ENCODE measurements at places on chromosomes 5 and 9.

- no peak for DNase-seq
Measured at GRCh38 chr9:124108216-124108615, 96.6 kb downstream of the LHX2 start.

GRCh38 chr9:123251741-123252140 lies 16.6 kb downstream of the STRBP start:
- DNase-seq: no peak

DNA sequence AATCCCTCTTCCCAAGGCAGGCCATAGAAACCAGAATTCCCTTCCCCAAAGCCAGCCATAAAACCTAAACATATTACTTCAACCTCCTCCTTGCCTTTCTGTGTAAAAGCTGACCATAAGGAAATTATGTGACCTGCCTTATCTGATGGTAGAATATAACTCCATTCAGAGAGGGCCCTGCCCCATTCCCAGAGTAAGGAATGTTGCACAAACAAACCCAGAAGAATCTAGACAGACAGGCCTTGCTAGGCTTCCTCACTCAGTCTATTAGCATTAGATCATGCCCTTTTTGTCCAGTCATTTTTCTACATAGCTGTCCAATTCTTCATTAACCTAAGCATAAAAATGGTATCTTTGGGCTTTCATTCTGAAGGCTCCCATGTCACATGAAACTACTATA lies 17.8 kb upstream of the IFNB1 start:
- DNase-seq: no peak

GRCh38 chr5:171415115-171415730 lies 4.2 kb upstream of the FGF18 start:
- peak; percentile 41 for DNase-seq

DNA sequence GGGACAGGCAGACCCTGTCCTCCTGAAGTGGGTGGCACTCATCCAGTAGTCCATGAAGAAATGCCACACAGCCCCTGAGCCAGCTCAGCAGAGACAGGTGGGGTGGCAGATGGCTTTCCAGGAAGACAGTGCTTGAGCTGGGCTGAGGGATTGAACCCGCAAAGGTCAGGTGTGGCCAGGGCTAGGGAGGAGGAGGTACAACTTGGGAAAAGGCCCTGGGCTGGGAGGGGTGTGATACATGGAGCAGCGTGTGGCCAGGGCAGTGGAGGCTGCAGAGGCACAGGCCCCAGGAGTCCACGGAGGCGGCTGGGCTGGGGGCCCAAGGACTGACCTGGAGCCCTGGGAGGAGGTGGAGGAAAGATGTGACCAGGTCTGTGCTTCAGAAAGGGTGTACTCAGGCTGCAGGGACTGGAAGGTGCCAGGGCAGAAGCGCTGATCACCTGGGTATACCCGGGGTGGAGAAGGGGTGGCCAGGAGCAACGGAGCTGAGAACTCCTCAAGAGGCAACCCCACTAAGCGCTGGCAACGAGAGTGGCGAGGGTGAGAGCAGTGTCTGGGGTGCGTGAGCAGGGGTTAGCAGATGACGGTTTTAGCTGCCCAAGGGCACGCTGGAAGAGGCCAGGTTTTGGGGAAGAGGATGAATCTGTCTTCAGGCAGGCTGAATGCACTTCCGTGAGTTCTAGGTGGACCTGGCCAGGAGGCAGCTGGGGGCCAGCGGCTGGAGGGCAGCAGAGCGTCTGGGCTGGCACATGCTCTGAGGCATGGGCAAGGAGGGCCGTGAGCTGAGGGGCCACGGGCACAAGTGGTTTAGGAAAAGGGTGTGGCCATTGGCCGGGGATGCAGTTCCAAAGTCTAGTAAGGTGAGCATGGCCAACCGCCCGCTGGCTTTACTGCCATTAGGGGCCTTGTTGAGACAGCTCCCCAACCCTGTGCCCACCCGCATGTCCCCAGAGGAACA lies 3.9 kb upstream of the RABL6 start:
- no peak for DNase-seq
